ENCODE measurements at places on chromosomes 11 and 22.

DNA sequence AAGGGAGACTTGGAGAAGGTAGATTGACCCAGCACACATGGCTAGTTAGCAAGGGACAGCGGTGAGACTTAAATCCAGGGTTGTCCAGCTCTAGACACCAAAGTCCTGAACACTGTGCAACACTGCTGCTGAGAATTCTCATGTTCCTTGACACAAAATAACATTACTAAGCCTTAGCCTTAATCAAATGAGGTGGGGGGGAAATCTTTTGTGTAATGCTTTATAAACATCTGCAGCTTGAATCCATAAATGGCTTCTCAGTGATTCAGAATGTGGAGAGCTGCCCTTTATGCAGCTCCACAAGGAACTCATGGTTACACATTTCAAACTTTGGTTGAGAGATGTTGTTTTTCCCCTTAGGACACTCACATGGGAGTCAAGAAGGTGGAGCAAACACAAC is 80.0 kb downstream of the CD44 start:
- DNase-seq = no peak

- no peak for DNase-seq
Measured at GRCh38 chr11:67354075-67355022, 1.0 kb upstream of the POLD4 start.

DNA sequence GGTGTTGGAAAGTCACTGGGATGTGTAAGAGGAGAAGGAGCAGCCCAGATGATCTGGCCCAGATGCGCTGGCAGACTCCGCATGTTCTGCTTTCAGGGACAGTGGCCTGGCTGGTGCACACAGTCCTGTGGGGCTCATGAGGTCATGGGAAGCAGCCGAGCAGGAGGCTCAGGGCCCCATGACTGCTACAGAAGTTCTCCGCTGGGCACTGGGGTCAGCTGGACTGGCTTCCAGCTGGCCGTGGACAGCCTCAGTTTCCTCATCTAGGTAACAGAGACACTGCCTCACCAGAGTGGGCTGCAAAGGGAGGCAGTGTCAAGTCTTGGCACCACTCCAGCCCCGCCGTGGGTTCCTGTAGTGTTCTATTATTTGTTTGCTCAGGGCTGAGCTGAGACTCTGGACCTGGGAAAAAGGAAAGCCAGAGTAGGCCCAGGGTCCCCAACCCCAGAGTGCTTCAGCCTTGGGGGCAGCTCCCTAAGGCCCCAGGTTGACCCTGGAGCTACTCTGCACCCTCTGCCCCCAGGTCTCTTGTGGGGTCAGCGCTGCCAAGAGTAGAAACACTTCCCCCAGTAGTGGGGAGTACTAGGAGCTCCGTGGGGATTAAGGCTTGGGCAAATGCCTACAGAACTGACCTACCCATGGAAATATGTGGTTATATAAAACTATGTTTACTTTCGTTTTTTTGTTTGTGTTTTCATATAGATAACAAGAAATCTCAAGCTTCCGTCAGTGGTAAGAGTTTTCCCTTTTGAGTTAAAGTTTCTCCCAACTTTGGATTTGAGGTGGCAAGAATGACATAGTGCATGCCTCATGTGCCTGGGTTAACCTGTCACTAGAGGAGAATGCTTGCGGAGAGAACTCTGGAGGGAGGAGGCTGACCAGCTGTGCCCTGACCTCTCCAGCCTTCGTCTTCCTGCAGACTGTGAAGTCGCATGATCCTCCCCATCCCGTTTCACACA is 45.3 kb downstream of the MED15 start:
- no peak for DNase-seq

DNA sequence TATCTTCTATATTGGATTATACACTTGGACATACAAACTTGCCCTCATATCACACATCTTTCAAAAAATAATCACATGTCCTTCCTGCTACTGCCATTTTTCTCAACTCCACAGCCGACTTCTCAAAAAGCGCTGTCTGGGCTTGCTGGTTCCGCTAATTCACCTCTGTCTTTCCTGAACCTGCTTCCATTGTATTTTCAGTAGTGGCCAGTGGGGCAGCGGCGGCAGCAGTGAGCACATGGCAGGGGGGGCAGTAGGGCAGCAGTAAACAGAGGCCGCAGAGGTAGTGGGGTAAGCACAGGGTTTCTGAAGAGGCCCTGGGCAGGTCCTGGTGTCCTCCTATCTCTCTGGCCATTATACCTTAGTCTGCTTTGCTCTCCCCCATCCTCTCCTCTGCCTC is 126.3 kb downstream of the RRAS2 start:
- DNase-seq = no peak

- peak; percentile 35 for DNase-seq
Measured at GRCh38 chr11:85464283-85464682, 162.9 kb downstream of the DLG2 start.

GRCh38 chr22:26492220-26492619 is 8.5 kb downstream of the SRRD start:
- no peak for DNase-seq

DNA sequence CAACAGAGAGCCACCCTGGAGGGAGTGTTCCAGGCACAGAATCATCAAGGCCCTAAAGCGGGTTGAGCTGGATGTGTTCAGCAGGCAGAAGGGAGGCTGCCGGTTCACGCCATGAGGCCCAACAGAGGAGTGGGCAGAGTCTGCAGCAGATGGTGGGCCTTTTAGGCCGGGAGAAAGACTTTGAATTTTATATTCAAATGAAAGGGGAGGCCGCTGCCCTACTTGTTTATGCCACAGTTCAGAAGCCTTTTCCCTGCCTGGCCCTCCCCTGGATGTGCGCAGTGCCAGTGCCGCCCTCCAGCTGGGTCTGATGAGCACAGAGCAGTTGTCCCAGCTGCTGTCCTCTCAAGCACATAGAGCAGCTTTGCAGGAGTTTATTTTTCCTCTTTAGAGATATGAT is 46.9 kb upstream of the TTC12 start:
- no peak for DNase-seq
